ENCODE measurements at places on chromosomes 2 and 18. TPM values are rescaled to one million over a fixed set of nuclear protein-coding genes. Genes with fewer than 3 reads are reported as not detected.

TRIB2 gene
- 4.9 TPM for total RNA-seq

SLC8A1 gene
- total RNA-seq, result 0.12 TPM

UPP2 gene
- not detected for total RNA-seq

STPG4 gene
- total RNA-seq, result not detected

HTR2B gene
- total RNA-seq, result not detected

CLIP4 gene
- 27.9 TPM for total RNA-seq

FBXO15 gene
- 0.75 TPM for total RNA-seq

RGPD3 gene
- 0.24 TPM for total RNA-seq

MDH1B gene
- 0.87 TPM for total RNA-seq

- DNase-seq, result no peak
- peaks cover 29% of the 10 kb centered on the region for H3K36me3 ChIP-seq
- no peak overlapping the region for H3K27ac ChIP-seq
- peaks cover 15% of the 10 kb centered on the region for H3K4me1 ChIP-seq
- no peaks in the 10 kb centered on the region for H3K27me3 ChIP-seq
- H3K4me3 ChIP-seq, result no peak overlapping the region
Observed at GRCh38 chr2:39732482-39732881, 46.6 kb downstream of the THUMPD2 start.

DNA sequence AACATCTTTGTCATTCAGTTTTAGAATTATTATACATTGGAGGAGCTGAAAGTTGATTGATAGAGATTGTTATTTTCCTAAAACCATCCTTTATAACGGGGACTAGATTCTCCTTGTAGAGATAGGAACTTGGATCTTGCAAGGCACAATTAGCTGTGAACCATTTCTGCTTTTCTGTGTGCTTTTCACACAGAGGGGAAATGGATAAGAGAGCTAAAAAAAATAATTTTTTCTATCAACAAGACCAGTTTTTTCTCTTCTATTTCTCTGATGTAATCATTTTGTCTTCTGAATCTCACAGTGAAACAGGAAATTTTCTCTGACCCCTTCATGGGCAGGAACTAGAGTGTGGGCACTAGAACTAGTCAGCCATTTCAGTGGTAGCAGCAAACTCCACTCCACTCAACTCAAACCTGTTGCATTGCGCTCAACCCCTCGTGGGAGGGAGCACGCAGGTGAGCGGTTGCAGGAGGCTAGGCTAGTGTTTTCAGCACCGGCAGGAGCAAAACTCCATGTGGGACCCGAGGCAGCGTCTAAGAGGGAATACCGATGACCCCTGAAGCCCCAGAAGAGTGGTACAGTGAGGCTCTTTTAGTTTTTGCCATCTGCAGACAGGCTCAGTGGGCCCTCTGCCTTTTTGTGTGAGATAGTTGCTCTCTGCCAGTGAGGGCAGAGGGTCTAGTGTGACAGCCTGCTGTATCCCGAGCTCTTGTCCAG, 24.0 kb upstream of the SLC39A10 start:
- H3K4me3 ChIP-seq, result no peak overlapping the region
- H3K27ac ChIP-seq, result no peak overlapping the region
- H3K27me3 ChIP-seq, result no peaks in the 10 kb centered on the region
- no peaks in the 10 kb centered on the region for H3K4me1 ChIP-seq

GRCh38 chr2:239286901-239287300, 113.9 kb downstream of the HDAC4 start:
- no peak for DNase-seq
- no peak overlapping the region for H3K4me3 ChIP-seq
- H3K27me3 ChIP-seq, result peaks cover 5% of the 10 kb centered on the region
- H3K4me1 ChIP-seq, result peaks cover 71% of the 10 kb centered on the region

- no peaks in the 10 kb centered on the region for H3K4me1 ChIP-seq
- no peak for DNase-seq
- peaks cover 2% of the 10 kb centered on the region for H3K27me3 ChIP-seq
- no peak overlapping the region for H3K27ac ChIP-seq
Observed at GRCh38 chr2:12400543-12400942, 316.2 kb upstream of the TRIB2 start.

DNA sequence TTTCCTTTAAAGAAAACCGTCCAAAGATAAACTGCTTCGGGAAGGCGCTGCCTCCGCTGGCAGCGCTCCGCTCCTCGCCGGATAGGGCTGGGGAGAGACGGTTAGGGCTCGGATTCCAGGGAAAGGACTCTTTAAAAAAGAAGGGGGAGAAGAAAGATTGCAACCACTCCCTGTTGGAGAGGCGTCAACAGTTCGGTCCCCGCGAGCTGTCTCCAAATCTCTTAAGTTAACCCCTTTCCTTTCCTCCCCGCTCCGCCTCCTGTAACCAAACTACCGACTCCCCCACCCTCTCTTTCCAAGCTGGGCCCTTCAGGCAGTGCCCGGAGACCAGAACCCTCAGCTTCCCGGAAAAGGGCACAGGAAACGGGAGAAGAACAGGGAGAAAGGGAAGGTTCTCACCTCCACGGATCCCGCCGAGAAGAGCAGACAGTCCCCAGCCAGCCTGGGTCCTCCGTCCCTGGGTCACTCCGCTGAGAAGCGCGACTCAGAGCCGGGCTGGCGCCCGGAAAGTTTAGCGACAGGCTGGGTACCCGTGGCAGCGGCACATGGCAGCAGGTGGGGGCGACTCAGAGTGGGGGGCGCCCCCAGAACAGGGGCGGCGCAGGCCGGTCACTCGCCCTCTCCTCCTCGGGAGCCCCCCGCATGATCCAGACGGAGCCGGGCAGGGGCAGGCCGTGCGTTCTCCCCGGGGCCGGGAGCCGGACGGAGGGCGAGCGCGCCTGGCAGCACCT, 675 bp downstream of the FZD5 start:
- H3K27ac ChIP-seq, result no peak overlapping the region
- peaks cover 3% of the 10 kb centered on the region for H3K36me3 ChIP-seq
- DNase-seq, result peak; percentile 44
- peaks cover 30% of the 10 kb centered on the region for H3K27me3 ChIP-seq

DNA sequence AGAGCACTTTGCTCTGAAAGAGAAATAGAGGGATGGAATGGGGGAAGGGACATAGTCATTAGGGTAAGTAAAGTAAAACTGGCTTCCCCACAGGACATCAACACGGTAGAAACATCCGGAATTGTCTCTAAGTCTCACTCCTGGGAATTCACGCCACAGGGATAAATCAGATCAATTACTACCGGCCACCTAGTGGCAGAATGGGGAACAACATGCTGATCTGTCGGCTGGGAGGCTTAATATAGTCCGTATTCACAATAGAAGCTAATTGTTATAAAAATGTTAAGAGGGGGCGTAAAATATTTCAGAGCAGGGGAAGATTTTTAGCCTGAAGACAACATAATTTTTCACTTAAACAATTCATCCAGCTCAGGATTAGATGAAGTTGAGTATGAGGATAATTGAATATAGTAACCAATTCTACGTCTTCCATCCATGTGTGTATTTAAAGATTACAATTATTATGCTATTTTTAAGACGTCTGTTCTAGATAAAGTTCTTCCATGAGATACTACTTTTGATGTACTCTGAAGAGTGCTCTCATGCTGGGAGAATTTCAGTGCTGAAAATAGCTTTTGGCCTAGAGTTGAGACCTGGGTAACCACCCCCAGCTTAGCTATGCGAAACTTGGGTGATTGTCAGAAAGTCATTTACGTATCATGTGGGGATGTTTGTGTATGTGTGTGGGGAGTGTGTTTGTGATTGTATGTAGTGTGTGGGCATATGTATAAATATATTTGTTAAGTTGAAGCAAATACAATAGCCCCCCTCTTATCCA, 65.7 kb downstream of the LRRTM1 start:
- no peak overlapping the region for H3K27ac ChIP-seq
- no peaks in the 10 kb centered on the region for H3K4me1 ChIP-seq
- no peak overlapping the region for H3K4me3 ChIP-seq

DNA sequence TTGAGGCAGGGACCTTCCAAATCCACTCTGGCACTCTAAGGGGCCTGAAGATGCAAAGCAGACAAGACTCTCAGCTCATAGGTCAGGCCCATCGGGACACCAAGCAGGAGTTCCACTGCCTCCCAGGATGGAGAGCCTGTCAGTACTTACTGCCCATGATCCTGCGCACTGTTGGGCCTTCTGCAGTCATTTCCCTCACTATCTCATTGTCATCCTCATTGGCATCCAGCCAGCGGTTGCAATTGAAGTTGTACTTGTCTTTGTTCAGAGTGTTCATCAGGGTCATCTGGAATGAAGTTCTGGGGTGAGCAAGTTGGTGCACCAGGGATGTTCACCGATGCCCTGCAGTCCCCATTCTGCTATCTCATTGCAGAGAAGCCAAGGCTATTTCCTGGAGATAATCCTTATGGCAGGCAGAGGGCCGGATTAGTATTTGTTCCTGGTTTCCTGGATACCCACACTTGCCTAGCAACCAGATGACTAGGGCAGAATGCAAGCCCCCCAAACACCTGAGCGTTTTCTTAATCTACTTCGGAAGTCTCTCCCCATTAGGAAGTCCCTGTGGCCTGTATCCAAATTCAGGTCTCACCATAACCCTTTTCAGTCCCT, 65.1 kb downstream of the LOXHD1 start:
- no peak overlapping the region for H3K27ac ChIP-seq
- H3K4me1 ChIP-seq, result no peaks in the 10 kb centered on the region
- no peak overlapping the region for H3K4me3 ChIP-seq
- no peak for DNase-seq

DNA sequence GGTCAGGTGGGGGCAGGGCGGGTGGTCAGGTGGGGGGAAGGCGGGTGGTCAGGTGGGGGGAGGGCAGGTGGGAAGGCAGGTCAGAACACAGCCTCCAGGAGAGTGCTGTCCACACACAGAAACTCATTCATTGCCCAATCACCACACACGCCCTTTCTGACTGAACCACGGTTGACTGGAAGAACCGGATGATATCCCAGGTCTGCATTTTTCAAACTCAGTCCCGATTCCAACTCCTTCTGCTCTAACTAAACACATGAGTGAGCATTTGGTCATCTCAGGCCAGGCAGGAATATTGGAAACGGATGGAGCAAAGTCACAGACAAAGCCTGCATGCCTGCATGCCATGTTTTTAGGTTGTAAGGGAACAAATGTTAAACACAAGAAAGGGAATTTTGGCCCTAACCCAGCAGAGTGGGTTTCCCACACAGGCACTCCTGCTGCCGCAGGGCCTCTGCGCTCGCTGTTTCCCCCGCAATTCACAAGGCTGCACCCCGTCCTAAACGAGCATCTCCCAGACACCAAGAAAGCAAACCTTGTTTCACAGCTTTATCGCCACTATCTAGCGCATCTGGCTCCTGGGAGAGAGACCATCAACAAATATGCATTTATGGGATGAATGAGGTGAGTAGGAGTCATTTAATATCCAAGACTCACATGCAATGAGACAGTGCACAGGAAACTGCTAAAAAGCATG, 100.1 kb downstream of the ZNF516 start:
- H3K27ac ChIP-seq, result no peak overlapping the region
- H3K4me1 ChIP-seq, result peaks cover 5% of the 10 kb centered on the region
- H3K27me3 ChIP-seq, result no peaks in the 10 kb centered on the region

DNA sequence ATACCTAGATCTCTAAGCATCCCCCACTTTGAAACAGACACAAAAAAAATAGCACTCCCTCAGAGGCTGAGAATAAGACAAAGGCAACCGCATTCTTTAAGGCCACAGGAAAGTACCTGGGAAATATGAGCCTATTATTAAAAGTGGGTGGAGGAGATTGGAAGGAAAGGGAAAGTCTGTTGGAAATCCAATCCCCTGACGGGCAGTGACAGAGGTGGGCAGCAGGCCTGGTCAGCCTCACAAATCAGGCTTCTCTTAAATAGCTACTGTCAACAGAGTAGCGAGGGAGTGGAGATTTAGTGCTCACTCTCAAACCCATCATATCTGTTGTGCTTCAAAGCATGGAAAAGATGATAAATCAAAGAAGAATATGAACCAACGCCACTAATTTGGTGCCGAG, 324.4 kb downstream of the ALK start:
- no peak overlapping the region for H3K4me3 ChIP-seq
- H3K27ac ChIP-seq, result no peak overlapping the region
- peaks cover 8% of the 10 kb centered on the region for H3K27me3 ChIP-seq
- no peaks in the 10 kb centered on the region for H3K36me3 ChIP-seq
- H3K4me1 ChIP-seq, result no peaks in the 10 kb centered on the region

- peak overlapping the region; percentile 80 for H3K4me3 ChIP-seq
- peak; percentile 48 for DNase-seq
- peaks cover 5% of the 10 kb centered on the region for H3K36me3 ChIP-seq
- H3K27me3 ChIP-seq, result no peaks in the 10 kb centered on the region
- peak overlapping the region; percentile 73 for H3K27ac ChIP-seq
- H3K4me1 ChIP-seq, result peaks cover 48% of the 10 kb centered on the region
Observed at GRCh38 chr18:80109676-80110078, 615 bp downstream of the ADNP2 start.

- no peaks in the 10 kb centered on the region for H3K36me3 ChIP-seq
- H3K4me1 ChIP-seq, result no peaks in the 10 kb centered on the region
- DNase-seq, result no peak
- peaks cover 2% of the 10 kb centered on the region for H3K27me3 ChIP-seq
Observed at GRCh38 chr18:51123046-51123395, 74.5 kb downstream of the MEX3C start.

DNA sequence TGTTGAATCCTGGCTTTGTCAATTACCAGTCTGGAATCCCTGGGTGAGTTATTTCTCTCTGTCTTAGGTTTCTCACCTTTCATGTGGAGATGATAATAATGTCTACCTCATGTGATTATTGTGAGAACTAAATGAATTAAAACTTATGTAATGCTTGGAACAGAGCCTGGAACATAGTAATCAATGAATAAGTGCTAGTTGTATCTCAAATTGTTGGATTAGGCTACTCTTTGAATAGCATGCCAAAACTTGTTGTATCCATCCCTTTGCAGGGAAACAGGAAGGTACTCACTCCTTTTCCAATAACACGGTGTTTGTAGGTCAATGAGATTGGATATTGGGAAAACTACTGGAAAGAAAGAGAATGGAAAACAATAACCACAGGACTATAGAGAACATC, 796.6 kb upstream of the ZEB2 start:
- H3K27ac ChIP-seq, result no peak overlapping the region
- H3K36me3 ChIP-seq, result peaks cover 3% of the 10 kb centered on the region
- DNase-seq, result no peak
- H3K4me3 ChIP-seq, result no peak overlapping the region
- H3K27me3 ChIP-seq, result no peaks in the 10 kb centered on the region

DNA sequence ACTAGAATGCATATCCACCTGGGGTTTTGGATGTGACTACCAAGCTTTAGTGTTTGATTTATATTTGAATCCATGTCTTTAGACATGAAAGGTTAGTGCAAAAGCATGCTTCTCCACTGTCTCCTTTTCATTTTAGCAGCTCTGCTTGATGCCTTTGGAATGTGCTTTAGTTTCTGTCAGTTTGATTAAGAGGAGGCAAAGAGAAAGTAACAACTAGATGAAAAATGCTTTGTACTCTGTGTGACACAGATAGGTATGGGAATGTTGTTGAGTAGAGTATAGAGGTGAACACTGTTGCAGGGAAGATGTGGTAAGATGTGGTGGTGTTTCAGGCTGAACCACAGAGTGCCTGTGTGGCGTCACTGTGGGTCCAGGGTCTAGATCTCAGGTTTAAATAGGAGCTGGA, 19.8 kb downstream of the PIK3C3 start:
- peak; percentile 19 for DNase-seq
- H3K4me1 ChIP-seq, result peaks cover 29% of the 10 kb centered on the region
- no peaks in the 10 kb centered on the region for H3K27me3 ChIP-seq
- no peak overlapping the region for H3K27ac ChIP-seq
- H3K36me3 ChIP-seq, result peaks cover 23% of the 10 kb centered on the region
- no peak overlapping the region for H3K4me3 ChIP-seq

GRCh38 chr2:143808166-143808565, 678.9 kb downstream of the ARHGAP15 start:
- no peak overlapping the region for H3K4me3 ChIP-seq
- DNase-seq, result no peak
- no peak overlapping the region for H3K27ac ChIP-seq

GRCh38 chr2:39437522-39438296, 624 bp upstream of the MAP4K3 start:
- peaks cover 56% of the 10 kb centered on the region for H3K4me1 ChIP-seq
- peak overlapping the region; percentile 84 for H3K4me3 ChIP-seq
- H3K36me3 ChIP-seq, result peaks cover 7% of the 10 kb centered on the region
- H3K27me3 ChIP-seq, result no peaks in the 10 kb centered on the region
- peak; percentile 61 for DNase-seq
